CD4-positive, alpha-beta T cell treated with Interleukin-1 beta for 1 hour (primary cell): ENCODE measurements at places on chromosomes 7 and 10.

DNA sequence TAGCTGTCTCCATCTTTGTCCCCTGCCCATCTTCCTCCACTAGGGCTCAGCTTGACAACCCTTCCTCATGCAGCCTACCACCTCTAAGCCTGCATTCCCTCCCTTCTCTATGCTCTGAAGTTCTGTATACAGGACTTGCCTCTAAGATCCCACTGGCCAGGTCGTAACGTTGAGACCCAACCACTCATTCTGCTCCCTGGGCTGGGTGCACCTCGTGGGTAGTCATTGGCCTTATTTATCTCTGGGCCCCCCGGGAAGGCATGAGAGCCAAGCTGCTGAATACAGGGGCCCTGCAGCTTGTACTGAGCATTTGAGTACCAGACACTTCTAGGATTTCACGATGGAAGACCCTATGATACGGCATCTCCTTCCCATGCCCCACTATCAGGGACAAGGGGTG is 31.2 kb downstream of the MYL10 start:
- DNase-seq, result no peak

GRCh38 chr10:31467791-31468535 is 148.9 kb downstream of the ZEB1 start:
- no peak for DNase-seq

GRCh38 chr10:19111501-19112267 is 63.1 kb downstream of the MALRD1 start:
- no peak for DNase-seq

- DNase-seq, result no peak
Observed at GRCh38 chr10:116287906-116288501, 15.0 kb upstream of the GFRA1 start.

GRCh38 chr10:30577048-30577447 is 52.5 kb downstream of the LYZL2 start:
- DNase-seq, result no peak

GRCh38 chr7:81449105-81449504 is 320.7 kb downstream of the HGF start:
- DNase-seq, result no peak

GRCh38 chr10:6840201-6840691 is 260.2 kb upstream of the PRKCQ start:
- DNase-seq, result no peak

DNA sequence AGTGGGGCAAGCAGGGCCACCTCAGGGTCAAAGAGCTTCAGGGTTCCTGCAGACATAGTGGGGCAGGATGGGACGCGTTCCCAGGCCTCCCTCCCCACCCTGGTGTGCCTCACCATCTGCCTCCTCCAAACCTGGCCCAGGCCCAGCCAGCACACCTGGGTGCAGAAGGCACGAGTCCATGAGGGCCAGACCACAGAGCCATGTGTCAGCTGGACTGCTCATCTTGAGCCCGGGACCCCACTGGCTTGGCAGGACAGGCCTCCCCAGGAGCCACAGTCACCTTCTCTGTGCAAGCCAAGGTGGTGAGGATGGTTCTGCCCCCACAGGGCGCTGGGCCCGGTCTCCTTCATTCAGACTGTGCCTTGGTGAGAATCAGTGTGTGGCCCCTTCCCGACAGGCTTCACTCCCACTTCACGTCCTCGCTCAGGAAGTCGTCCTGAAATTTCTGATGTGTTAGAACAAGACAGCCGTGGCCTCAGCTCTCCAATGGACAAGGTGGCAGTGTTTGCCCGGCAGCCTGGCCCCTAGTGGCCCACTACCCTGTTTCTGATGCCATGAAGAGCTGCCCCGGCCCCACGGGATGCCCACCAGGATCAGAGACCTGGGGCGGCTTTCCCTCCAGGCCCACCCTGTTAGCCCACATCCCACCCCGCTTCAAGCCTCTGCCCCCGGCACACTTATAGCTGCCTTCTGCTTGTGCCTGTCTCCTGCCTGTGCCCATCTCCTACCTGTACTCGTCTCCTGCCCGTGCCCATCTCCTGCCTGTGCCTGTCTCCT is 59.6 kb upstream of the EBF3 start:
- DNase-seq, result no peak

DNA sequence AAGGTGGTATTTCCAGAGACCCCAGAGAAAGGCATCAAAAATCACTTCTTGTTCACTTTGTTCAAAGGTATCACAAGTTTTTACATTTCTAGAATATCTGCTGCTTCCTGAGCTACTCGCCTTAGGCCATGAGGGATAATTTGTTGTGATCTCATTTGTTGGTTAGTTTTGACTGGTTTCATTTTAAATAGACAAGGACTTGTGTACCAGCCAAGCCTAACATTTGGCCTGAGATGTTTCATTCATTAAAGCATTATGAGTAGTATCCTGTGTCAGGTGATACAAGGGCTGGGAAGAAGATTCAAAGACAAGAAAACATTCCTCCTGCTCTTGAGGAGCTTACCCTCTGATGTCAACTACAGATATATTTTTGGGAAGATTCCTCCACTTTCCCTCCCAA is 170.3 kb upstream of the FAM171A1 start:
- no peak for DNase-seq

GRCh38 chr7:3393862-3394261 is 92.8 kb downstream of the SDK1 start:
- no peak for DNase-seq

DNA sequence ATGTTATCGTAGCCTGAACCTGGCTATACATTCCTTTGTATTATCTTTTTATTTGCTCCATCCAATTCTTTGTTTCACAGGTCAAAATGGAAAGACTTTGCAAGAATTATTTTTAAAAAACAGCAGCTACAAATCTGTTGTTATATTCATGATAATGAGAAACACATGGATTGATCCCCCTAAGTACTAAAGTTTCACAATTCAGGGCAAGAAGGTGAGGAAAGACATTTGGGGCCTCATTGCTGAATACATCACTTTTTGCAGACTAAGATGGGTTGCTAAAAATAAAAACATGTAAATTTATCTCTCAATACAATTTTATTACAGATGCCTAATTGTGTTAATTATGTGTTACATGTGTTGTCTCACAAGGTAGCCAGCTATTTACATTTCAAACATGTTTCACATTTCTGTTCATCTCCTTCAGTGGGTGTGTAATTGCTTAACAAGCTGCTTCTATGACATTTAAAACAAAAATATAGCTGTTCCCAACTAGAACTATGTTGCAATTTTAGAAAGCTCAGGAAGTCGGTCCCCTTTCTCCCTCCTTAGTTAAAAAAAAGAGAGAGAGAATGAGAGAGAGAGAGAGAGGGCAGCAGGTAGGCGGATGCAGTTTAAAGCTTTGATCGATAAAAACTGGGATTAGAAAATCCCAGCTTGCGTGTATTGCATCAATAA is 606.3 kb upstream of the FZD8 start:
- DNase-seq, result no peak

GRCh38 chr7:7427363-7427762 is 108.3 kb downstream of the COL28A1 start:
- DNase-seq, result no peak

DNA sequence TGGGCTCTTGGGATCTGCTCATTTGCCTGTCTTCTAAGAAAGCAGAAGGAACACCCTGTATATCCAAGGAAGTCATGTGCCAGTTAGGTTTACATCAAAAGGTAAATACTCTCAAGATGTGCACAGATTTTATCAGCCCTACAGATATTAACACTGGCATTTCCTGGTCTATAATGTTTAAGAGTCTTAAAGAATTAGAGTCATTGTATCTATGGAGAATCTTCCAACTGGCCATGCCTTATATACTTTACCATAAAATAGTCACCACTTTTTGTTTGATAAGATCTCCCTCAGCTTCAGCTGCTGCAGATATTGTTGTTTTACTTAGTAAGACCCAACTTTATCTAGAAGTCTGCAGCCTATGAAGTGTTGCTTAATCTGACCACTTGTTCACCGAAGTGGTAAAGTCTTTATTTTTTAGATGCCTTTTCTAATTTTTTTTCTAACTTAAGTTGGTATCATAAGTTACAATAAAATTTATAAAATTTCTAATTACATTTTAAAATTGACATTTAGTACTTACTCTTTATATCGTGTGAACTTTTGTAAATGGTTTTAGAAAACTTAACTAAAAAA is 58.5 kb downstream of the CPED1 start:
- DNase-seq, result no peak

GRCh38 chr10:51139176-51139575 is 64.9 kb downstream of the PRKG1 start:
- DNase-seq, result no peak

GRCh38 chr7:68065581-68065980 is 1068.9 kb downstream of the TYW1 start:
- DNase-seq, result no peak

DNA sequence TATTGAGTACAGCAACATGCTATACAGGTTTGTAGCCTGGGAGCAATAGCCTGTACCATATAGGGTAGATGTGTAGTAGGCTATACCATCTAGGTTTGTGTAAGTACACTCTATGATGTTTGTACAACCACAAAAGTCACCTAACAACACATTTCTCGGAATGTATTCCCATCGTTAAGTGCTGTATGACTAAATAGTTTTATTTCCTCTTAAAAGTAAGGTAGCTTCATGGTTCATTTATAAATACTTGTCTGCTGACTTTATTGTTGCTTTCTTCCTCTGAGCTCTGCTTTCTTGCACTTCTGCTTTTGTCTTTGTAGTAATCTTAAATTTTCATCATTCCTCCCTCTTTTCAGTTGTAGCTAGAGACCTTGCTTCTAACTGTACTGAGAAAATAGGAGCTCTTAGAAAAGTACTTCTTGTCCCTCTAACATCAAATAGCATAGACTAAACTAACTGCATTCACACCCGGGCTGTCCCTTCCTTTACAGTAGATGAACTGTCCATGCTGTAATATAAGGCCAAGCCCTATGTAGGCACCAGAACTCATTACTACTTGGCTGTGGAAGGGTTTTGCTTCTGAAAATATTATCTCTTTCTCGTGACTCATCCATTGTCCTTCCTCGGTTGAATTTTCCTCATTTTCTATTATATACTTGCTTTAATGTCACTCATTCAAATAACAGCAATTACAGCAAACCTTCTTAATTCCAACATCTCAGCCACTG is 55.4 kb upstream of the FAM3C start:
- no peak for DNase-seq

- DNase-seq, result no peak
Observed at GRCh38 chr10:22719406-22720042, 5.1 kb upstream of the PIP4K2A start.

GRCh38 chr7:1946025-1946772 is 276.1 kb downstream of the ELFN1 start:
- no peak for DNase-seq

DNA sequence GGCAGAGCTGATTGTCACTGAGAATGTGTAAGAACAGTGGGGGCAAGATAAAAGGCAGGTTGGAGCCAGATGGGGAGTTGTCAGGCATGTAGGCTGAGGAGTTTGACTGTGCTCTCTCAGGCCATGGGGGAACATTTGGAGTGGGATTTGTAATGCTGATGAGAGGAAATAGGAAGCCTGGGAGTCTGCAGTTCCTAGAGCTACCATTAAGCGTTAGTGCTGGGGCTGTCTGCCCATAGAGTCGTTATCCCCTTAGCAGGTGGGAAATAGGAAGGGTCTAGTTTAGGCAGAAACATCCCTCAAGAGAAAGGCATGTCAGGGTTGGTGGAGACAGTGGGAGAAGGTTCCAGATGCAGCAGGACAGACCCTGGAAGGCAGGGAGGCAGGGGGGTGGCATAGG is 75.5 kb downstream of the RPS24 start:
- no peak for DNase-seq

DNA sequence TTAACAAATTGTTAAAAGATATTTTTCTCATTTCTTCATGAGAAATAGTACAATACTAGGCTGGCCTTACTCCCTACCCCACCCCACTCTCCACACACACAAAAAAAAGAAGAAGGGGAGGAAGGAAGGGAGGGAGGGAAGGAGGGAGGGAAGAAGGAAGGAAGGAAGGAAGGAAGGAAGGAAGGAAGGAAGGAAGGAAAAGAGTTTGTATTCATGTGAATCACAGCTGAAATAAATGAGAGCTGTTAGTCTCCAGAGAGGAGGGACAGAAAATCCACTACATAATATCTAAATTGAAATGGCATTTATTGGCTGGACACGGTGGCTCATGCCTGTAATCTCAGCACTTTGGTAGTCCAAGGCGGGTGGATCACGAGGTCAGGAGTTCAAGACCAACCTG is 57.8 kb downstream of the SEMA3A start:
- DNase-seq, result no peak

DNA sequence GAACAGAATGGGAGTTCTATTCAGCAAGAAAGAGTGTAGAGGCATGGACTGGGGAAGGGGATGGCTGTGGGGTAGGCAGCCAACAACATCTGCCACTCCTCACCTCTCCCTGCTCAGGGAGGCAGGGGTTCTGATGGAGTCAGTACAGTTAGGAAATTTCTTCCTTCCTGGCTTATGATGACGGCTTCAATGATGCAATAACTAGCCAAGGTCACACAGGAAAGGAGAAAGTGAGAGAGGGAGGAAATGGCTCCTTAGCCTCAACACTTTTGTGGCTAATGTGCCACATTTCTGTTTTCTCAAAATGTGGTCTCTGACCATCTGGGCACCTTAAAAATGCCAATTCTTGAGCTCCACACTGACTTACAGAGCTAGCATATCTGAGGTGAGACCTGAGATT is 79.3 kb upstream of the PDZD8 start:
- no peak for DNase-seq

DNA sequence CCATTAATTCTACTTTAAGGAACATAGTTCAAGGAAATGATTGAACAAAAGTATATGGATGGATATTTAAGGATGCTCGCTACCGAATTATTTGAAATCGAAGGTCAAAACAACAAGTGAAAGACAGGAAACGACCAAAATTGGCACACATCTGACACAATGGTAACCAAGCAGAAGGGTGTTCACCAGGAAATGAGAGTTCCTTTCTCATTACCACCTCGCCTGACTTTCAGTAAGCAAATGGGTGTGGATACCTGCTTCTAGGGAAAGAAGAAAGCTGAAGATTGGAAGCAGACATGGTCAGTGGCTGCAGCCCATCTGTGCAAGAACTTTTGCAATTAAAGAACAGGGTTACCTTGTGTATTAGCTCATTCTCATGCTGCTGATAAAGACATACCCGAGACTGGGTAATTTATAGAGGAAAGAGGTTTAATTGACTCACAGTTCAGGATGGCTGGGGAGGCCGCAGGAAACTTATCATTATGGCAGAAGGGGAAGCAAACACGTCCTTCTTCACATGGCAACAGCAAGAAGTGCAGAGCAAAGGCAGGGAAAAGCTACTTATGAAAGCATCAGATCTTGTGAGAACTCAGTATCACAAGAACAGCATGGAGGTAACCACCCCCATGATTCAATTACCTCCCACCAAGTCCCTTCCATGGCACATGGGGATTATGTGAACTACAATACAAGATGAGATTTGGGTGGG is 6.2 kb upstream of the TMEM273 start:
- DNase-seq, result no peak

DNA sequence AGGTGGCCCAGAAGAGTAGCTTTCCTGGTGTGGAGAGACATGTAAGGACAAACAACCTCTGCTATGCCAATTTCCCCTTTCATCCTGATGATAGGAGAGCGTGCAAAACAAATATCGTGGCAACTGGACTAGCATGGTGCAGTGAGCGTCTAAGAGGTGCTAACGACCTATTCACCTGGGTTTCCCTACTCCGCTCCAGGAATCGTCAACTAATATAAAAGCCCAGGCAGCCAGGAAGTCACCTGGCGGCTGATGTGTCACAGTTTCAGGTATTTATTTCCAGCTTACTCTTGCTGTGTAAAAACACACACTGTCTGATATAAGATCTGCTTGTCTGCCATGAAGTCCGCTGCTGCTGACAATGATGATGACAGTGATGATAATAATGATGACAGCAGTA is 56.5 kb upstream of the EFCAB10 start:
- no peak for DNase-seq
